ENCODE measurements at places on chromosomes 16 and 17.

GRCh38 chr17:74815550-74816370 is 39.6 kb upstream of the NAT9 start:
- no peak for DNase-seq

- no peak for DNase-seq
Measured at GRCh38 chr16:15792563-15792971, 64.3 kb downstream of the MYH11 start.

DNA sequence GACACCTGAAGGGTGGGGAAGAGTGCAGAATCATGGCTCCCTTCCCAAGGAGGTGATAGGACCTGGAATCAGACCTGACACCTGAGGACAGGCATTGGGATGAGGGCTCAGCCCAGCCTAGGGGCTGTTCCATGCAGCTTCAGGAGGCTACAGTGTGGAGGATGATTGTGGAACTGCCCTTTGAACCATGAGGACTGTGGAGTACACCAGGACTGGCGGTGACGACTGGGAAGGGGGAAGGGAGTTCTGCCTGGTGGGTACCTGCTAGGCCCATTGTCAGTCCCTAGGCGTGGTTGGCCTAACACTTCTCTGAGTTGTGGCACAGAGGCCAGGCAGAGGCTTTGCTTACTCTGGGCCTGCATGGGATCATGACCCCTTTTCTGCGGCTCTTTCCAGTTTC is 76.1 kb downstream of the MPRIP start:
- DNase-seq = no peak

DNA sequence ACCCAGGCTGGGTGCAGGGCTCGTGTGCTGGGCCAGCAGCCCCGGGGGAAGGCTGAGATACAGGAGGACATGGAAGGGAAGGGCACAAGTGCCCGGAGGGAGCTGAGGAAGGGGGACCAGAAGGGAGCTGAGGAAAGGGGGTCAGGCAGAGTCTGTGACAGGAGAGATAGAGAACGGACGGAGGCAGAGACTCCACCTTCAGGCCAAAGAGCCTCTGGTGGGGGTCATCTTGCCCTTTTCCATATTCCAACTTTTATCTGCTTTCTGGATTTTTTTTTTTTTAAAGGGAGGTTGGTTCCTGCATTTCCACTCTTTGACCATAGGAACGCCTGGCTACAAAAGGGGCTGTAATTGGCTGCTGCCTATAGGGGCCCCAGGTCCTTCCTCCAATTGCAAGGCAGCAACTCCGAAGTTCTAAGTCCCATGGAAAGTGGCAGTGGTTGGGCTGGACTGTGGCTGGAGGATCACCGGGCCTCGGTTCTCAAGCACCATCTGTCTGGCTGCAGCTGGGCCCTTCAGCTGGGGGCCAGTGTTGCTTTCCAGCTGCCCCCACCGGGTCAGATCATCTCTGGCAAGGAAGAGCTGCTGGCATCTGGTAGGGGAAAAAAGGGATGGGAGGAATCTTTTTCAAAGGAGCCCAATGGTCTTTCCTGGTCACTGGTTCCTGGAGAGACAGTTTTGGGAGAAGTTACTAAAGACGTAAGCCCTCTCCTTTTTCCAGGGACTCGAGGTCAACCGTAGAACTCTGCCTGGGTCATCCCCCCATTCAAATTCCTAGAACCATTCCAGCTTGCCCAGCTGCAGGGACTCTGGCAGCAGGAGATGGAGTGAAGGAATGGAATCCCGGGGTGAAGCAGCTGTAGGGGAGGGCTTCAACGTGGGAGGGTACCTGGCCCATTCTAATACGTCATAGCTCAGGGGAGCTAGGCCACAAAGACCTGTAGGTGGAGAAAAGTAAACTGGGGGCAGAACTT is 13.1 kb upstream of the MRPS23 start:
- no peak for DNase-seq

- no peak for DNase-seq
Measured at GRCh38 chr16:89921702-89922476, 1.3 kb upstream of the TUBB3 start.

DNA sequence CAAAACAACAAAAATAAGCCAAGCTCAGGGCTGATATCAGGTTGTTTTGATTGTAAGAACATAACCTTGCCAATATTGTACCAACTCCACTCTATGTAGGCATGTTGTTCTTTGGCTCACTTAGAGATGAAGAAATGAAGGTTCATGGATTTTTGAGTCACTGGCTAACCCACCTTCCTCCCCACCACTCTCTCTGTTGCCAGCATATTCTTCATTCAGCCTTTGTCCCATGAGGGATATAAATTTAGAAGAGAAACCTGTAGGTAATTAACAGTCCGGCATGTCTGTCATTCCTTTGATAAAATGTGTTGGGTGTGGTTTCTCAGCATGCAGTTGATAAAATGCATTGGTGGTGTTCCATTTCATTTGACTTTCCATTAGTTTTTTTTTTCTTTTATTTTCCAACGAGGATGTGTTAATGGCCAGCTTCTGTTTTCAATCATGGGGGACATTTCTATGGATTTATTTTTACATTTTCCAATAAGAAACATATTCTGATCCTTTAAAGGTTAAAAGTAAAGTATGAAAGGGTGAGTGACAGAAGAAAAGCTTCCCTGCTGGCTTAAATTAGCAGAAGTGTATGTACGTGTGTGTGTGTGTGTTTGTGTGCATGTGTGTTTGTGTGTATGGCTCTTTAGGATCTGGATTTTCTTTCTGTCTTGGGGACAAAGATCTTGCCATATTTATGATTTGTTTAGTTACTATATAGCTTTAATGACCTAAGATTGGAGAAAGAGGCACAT is 166.2 kb upstream of the KCNJ16 start:
- no peak for DNase-seq

DNA sequence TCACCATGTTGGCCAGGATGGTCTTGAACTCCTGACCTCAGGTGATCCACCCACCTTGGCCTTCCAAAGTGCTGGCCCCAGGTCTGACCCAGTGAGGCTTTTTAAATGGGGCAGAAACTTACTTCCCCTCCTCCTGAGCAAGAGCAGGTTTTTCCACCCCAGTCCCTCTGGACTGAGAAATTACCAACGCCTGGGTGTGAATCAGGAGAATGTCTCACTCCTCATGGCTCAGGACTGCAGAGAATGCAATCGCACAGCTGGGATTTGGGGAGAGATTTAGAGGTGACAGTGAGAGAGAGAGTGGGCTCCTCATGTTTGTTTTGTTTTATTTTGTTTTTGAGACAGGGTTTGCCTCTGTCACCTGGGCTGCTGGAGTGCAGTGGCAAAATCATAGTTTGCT is 203.6 kb downstream of the RAB11FIP4 start:
- DNase-seq = no peak

- DNase-seq = no peak
Measured at GRCh38 chr16:88331989-88332920, 50.5 kb upstream of the ZNF469 start.

- peak; percentile 37 for DNase-seq
Measured at GRCh38 chr17:76681222-76682137, 29.3 kb downstream of the MXRA7 start.

DNA sequence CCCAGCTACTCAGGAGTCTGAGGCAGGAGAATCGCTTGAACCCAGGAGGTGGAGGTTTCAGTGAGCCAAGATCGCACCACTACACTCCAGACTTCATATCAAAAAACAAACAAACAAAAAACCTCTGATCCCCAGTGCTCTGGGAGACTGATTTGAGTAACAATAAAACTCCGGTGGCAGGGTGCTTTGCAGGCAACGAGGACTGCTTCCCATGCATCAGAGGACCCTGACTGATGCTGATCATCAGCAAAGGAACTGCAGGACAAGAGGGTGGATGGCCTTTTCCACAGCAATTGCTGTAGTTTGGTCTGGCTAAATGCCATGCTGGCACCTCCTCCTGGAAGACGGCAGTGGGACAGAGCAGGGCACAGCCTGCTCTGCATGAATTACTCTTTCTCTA is 6.4 kb upstream of the SLC39A11 start:
- DNase-seq = no peak

DNA sequence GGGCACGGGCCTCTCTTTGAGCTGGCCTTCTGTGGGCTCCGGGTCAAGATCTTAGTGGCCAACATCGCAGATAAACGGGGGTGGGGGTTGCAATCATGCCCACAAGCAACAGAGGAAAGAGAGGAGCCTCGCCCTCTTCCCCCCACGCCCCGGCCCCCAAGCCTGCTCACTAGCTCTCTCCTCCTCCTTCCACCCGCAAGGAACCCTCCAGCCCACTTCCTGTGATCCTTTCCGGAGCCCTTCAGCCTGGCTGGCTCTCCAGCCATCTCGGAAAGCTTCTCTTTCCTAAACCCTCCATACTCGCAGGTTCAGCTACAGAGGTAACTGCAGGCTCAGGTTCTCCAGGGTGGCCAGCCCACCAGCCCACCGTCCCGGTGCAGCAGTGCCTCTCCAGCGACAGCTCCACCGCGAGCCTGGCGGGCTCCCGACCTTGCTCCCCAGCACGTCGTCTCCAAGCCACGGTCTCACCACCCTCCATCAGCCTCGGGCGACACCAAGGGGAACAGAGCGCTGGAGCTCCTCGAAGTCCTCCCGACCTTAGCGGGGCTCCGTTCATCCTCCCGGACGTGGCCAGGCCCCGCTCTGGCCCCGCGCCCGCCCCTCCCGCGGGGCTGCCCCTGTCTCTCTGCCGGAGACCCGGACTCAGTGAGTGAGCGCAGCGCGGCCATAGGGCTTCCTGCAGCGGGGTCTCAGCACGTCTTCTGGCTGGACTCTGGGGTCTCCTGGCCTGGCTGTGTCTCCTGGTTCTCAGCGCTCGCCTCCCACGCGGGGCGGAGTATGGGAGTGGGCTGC is 12.9 kb upstream of the ODF4 start:
- no peak for DNase-seq

GRCh38 chr16:89507834-89508590 is at the start of gene SPG7:
TSS of gene SPG7 (plus strand) at chr16:89508403. CDS start at chr16:89508418, 15 bp downstream.
- DNase-seq = peak; percentile 87

GRCh38 chr16:9763505-9763904 is 418.7 kb downstream of the GRIN2A start:
- DNase-seq = no peak

DNA sequence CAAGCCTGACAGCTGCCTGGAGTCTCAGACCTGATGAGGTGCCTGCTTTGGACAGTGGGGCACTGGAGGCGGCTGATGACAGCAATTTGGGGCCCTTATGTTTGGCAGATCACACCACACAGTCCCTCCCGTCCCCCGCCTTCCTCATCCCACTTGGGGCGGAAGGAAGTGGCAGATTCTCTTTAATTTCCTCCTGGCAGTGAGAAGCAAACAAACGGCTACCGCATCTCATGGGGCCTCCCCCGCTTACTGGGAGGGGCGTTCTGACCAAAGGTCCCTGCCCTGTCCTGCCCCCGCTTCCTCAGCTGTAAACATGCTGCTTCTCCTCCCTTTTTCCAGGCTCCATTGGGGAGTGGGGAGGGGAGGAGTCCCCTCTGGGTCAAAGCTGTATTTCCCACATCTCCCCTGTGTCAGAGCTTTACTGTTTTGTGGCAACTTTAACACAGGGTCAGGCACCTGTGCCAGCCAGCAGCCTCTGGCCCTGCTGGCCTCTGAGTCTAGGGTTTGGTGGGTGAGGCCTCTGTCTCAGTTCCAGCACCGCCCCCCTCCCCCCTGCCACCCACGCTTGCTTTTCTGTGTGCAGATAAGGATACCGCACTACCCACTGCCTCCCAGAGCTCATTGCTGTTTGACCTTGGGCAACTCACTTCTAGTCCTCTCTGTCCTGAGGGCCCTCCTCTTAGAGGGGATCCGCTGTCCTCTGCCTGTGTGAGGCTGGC is 5.4 kb upstream of the NFATC3 start:
- DNase-seq = peak; percentile 77

GRCh38 chr17:18201108-18201507 is 17.5 kb downstream of the ALKBH5 start:
- DNase-seq = no peak

DNA sequence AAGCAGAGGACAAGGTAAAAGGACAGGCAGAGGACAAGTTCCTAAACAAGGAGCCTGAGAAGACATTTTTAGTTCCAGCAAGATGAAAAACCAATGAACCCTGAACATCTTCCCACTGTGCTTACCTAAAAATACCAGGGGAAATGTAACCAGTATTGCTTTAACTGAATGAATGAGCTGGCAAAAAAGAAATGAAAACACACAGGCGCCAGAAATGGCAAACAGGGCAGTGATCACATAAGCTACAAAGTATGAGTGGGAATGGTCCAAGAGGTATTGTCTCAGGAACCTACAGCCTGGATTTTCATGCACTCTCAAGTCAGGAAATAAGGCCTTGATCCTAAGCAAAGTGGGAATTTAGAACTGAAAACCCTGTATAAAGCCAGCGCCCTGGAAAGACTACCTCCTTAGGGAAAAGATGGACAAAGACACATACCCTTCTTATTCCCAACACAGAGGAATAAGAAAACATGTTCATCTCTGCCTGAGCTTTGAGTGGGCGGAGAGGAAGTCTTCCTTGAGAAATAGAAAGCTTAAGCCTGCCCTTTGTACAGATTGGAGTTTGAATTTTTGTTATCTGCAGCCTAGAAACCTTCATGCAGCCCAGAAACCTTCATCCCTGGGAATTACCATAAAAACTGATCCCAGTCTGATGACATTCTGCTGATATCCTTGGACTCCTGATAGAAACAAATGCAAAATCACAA is 2.1 kb downstream of the CMTM2 start:
- no peak for DNase-seq

DNA sequence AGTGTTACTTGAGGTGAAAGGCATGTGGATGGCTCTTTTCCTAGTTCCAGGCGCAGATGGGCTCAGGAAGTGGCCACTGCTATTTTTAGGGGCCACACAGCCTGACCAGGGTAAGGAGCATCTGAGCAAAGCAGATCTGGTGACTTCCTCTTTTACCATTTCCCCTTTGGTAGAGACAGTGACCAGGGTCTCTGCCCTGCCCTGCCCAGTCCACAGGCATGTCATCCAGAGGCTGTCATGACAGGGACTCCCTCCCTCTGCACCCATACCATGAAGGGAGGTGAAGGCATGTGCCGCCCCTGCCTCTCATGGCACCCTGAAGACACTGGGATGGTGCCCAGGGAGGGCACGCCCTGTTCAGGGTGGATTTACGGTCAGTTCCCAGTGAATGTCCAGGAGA is 2.2 kb downstream of the PLA2G15 start:
- no peak for DNase-seq

DNA sequence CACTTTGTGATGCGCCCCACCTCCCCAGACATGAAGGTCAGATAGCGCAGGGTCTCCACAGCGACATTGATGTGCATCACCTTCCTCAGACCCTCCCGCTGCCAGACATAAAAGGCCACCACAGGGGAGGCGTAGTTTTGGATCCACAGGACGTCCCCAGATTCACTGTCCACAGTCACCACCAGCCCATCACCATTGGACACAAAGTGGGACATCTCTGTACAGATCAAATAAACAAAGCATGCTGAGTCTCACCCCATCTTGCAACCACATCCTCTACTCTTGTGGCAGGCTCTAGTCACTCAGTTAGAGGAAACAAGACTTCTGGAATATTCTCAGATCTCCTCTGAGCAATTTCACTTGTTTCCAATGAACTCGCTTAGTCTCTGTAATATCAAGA is 46.3 kb upstream of the ICAM2 start:
- no peak for DNase-seq

DNA sequence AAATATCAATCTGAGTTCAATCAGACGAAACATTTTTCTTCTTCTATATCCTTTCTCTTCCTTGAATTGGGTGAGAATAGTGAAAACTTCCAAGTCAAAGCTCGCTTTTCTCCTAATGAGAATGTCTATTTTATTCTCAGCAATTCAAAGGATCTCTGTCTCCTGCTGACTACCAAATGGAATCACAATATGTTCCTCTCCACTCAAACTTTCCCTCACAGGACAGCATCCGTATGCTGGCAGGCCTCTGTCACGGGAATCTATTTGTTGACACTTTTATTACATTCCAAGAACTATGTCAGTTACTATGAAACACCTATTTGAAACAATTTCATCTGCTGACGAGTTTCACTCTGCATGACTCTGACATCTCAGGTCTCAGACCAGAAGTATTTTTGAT is 1196.6 kb downstream of the CDH11 start:
- no peak for DNase-seq

- no peak for DNase-seq
Measured at GRCh38 chr16:57637020-57637419, 8.6 kb downstream of the ADGRG1 start.

All from stimulated activated CD8-positive, alpha-beta memory T cell treated with anti-CD3 and anti-CD28 coated beads, Interleukin-15, amount 100 ng/mL, for 48 hours (primary cell).